ENCODE measurements at places on chromosomes 4 and X.

DNA sequence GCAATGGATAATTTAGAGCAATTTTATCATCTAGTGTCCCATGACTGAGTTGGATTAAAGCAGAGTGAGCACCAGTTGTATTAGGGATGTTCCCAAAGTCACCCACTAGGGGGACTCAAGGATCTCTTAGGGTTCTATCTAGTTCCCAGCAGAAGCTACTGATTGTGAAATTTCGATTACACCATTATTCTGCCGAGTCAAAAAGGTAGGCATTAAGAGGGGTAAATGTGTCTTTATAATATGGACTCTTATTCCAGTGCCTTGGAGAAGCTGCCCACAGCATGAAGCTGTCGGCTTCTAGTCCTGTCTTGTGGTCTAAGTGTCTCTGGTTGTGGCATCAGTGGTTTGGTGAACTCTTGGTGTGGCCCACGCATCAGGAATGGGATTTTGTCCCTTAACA is 53.3 kb downstream of the RGS12 start:
- DNase-seq, result peak; percentile 80

DNA sequence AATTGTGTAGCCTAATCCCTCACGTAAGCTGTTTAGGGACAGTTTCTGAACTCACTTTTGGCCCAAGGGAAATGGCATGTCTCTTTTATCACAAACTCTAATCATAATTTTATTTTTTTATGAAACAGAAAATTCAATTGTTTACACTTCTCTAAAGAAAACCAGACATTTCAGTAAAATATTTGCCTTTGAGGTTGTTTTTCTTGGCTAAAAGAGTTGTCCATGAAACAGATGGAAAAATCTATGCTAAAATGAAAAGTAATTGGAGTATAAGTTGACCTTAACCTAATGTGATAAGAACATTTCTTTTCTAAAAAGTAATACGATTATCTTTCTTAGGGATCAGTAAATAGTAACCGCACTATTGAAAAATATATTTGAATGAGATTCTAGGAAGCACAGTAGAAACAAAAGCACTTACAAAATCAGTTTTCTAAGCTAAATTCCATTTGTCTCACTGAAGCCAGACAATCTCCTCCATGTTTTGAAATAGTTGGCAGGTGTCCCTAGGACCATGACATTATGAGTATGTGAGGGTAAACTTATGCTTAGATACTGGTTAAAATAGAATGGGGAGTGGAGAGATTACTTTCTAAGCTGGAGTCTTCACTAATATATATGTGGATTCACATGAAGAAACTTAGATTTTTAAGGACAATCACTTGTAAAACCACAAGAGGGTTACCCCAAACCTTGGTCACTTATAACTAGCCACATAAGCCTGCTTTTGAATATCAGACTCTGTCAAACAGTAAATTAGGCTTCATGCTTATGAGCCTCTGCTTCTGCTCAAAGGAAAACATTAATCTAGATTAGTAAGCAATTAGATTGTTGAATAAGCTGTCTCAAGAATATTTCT is 20.1 kb upstream of the TET2 start:
- DNase-seq, result no peak

- no peak for DNase-seq
These were observed 52.6 kb downstream of the GPR50 start for GRCh38 chrX:151228935-151229334.

- no peak for DNase-seq
These were observed 1779.1 kb downstream of the STIM2 start for GRCh38 chr4:28639747-28640146.

DNA sequence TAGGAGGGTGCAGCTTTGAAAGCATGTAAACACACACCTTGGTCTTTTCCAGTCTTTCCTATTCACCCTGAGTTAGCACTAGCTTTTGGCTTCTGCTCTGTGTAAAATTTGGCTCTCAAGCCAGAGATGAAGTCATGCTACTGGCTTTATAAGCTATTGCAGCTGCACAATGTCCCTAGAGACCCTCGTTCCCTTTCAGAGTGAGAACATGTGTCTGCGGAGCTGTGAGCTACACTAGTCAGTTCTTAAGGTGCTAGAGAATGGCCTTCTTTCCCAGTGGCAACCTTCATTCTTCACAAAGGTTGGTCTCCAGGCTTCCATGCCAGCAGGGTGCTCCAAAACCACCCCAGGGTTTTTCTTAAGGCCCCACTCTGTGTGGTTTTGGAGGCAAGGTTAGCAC is 199.1 kb downstream of the SPATA18 start:
- no peak for DNase-seq

- peak; percentile 69 for DNase-seq
These were observed 44.8 kb downstream of the RPS6KA3 start for GRCh38 chrX:20221902-20222301.

DNA sequence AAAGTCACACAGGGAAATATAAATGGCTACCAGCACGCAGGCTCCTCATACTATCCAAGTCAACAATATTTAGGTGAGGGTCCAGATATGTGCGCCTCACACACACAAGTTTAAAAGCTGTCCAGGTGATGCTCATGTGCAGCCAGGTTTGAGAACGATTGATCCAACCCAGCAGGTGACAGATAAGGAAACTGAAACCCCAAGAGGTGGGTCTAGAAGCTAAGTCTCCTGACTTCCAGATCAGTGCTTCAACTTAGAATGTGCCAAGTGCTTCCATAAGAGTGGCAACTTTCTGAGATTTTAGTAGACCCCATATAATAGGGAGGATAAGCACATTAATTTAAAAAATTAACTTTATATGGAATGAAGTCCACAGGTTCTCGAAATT is 54.4 kb upstream of the NAP1L5 start:
- no peak for DNase-seq

- DNase-seq, result no peak
These were observed 154.2 kb upstream of the NEIL3 start for GRCh38 chr4:177155454-177155853.

DNA sequence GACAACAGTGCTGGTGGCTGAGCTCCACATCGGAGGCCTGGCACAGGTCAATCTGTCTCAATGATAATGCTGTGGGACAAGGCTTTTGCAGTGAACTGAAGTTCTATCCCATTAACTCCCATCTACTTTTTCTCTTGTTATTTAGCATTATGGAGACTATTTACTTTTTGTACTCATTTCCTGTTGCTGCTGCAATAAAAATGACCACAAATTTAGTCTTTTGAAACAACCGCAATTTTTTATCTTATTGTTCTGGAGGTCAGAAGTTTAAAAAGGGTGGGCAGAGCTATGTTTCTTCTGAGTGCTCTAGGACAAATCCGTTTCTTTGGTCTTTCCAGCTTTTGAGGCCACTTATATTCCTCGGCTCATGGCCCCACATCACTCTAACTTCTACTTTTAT is 111.0 kb upstream of the PITX2 start:
- DNase-seq, result no peak

DNA sequence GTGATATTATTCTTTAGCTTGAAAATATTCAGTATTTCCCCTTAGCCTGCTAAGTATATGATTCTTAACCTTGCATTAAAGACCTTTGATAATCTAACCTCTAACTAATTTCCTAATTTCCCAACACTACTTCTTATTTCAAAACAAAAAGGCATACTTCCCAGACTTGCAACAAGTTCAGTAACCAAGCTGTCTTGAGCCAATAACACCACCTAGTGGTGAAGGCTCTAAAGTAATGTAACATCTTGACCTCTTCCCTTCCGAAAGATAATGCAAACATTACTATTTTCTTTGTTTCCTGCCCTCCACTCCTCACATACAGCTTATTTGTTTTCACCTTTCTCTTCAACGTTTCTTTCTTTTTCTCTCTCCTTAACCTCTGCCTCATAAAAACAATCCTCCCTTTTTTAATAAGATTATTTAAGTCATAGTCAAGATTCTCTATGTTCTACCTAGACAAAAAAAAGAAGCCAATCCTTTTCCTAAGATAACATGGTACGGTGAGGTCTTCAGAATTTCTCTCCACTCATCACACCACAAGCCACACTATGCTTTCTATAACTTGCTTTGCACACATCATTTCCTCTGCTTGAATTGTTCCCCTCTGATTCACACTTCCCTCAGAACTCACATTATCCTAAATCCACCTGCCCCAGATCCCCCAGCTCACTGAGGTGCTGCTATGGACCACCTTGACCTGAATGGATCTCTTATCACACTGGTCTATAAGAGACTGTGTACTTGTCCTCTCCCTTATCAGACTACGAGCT is 3.5 kb downstream of the FAT1 start:
- DNase-seq, result peak; percentile 48

GRCh38 chr4:37685161-37685822 is 884 bp downstream of the RELL1 start:
- DNase-seq, result peak; percentile 42

DNA sequence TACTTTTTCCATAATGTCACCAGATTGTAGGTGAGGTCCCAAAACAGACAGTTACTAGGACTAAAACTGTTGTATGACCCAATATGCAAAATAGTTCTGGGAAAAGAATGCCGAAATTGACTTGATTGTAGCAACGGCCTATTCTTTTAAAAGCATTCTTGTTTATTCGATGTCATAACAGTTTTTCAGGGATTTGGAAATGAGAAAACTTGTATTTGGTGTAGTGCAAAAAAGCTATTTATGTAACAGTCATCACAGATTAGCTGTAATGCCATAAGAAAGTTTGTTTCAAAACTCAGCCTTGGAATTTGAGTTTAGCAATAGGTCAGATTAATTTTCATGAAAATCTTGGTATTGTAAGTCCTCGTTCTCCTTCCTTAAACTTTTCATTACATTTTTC is 69.2 kb upstream of the DIAPH2 start:
- no peak for DNase-seq

- no peak for DNase-seq
These were observed 478.4 kb upstream of the ADGRL3 start for GRCh38 chr4:60721685-60722084.

- no peak for DNase-seq
These were observed 179.7 kb downstream of the STIM2 start for GRCh38 chr4:27040356-27040755.

DNA sequence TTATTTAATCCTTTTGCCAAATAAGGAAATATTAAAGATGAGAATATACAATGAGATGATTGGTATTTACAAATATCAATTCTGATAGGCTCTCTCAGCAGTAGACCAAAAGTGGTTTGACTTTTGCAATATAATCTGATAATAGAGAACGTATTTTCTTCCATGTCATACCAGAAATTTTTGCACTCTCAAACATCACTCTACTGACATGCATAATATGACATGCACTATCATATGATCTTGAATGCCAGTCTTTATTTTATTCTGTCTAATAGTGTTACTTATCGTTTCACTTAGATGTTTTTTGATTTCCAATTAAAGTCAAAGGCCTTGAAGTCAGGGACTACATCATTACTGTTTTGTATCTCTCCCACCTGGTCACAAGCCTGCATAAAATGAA is 259.2 kb downstream of the PCDH7 start:
- no peak for DNase-seq

DNA sequence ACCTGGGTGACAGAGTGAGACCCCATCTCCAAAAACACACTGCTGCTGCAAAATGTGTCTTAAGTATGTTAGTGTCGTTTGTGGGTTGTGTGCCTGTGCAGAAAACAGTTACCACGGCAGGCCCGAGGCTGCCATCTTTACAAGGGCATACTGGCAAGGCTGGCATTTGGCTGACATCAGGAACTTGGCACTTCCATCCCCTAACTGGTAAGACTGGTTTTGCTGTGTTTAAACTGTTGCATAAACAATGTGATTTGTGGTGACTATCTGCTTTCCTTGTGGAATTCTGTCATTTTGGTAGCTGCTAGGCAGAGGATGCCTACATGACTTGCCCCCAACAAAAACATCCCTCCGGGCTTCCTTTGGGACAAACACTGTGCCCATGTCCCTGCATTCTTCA is 12.3 kb downstream of the LRP2BP start:
- DNase-seq, result no peak

GRCh38 chrX:29941287-29941686 is 274.1 kb upstream of the MAGEB2 start:
- DNase-seq, result no peak

GRCh38 chrX:70613295-70613694 is 168.7 kb downstream of the DLG3 start:
- DNase-seq, result no peak

- DNase-seq, result no peak
These were observed 67.2 kb upstream of the IBSP start for GRCh38 chr4:87732033-87732765.

DNA sequence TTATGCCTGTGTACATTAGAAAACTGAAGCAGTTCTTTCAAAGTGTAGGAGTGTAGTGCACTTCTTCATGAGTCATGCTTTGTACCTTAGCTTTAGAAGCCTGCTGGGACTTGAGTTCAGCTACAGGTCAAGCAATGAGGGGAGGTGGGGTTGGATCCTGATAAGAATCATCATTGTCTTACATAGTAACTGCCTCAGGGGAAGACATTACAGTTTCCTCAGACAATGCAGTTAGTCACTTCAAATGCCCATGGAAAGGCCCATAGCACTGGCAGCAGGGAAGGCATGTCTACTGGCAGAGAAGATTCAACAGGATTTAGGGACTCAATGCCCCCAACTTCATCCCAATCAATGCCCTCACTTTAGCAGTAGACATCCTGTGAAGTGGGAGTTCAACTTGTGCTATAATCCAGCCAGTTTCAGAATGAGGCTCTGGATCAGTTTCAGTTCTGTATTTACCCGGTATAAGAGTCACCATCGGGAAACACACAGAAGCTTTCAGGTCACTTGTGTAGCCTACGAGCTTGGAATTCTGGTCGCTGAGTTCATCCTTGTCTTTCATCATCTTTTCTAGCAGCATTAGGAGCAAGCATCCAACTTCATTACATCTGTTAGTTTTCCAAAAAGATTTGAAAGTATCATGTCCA is 1216.5 kb downstream of the RAPGEF2 start:
- DNase-seq, result no peak

- DNase-seq, result no peak
These were observed 98.9 kb downstream of the TLL1 start for GRCh38 chr4:165971933-165972332.

GRCh38 chrX:38881727-38882126 is 80.5 kb downstream of the MID1IP1 start:
- DNase-seq, result no peak

GRCh38 chr4:159904906-159905305 is 802.0 kb downstream of the RAPGEF2 start:
- DNase-seq, result no peak

DNA sequence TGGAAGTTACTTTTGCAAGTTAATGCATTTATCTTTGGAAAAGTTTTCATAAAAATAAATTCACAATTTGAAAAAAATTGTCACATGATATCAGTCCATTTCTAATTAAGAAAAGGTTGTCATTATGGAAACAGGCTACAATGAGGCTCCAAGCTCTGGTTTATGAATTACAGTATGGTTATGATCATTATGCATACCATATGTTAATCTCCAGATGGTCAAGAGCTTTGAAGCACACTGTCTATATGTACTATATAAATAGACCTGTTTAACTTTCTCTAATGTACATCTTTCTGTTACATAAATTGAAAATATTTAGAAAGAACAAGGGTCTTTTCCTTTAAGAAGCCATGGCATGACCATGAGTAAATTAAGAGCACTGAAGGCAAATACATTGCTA is 2338.8 kb downstream of the PCDH7 start:
- DNase-seq, result no peak

All from hematopoietic multipotent progenitor cell treated with erythropoietin and hydrocortisone succinate and interleukin-3 and kit ligand, for 8 days (in vitro differentiated cells).